ENCODE measurements at places on chromosomes 16 and 17.

DNA sequence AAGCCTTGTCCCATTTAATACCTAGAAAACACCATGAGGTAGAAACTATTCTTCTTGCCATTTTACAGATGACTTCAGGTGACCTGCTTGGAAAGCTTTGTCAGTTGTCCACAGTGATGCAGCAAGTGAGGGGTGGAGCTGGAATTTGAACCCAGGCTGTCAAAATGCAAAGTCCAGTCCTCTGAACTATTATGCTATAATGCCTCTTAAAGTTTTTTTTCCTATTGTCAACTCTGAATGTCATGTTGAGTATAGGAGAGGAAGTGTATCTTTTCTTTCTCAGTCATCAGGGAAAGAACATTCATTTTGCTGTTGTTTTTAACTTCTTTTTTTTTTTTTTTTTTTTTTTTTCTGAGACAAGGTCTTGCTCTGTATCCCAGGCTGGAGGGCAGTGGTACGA, 525.6 kb downstream of the XYLT1 start:
- no peak for DNase-seq

DNA sequence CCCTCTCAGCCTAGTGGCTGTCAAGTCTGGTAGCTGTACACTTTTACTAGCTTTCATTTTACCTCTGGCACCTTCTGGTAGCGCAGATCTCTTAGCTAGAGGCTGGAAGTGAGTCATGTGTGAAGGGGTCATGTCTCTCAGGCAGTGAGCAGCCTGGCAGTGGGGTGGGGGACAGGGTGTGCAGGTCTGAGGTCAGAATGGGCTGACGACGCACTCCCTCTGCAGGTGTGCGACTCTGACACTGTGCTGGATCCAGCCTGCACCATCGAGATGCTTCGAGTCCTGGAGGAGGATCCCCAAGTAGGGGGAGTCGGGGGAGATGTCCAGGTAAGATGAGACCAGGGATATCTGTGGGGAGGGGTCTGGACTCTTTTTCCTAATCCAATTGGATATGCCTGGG, 7.8 kb downstream of the HAS3 start:
- no peak for DNase-seq

- DNase-seq, result no peak
Measured at GRCh38 chr17:63838631-63839171, 3.8 kb downstream of the SMARCD2 start.

DNA sequence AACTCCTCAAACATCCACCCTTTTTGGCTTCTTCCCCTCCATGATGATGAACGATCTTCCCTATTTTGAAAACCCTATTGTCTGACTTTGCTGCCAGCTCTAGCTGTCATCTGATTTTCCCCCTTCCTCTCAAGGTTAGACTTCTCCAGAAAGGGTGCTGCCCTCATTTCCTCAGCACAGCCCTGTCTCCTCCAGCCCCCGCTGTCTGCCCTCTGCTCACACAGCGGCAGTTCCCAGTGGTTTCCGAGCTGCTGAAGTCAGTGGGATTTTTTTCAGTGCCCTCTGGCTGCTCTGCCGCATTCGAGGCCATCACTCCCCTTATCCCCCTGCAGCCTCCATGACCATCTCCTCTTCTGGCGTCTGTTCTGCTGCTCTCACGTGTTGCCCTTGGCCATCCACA, 26.6 kb upstream of the C17orf107 start:
- no peak for DNase-seq

- no peak for DNase-seq
Measured at GRCh38 chr16:11692651-11693050, 24.4 kb downstream of the SNN start.

- DNase-seq, result no peak
Measured at GRCh38 chr17:78174346-78174869, 6.0 kb downstream of the SYNGR2 start.

DNA sequence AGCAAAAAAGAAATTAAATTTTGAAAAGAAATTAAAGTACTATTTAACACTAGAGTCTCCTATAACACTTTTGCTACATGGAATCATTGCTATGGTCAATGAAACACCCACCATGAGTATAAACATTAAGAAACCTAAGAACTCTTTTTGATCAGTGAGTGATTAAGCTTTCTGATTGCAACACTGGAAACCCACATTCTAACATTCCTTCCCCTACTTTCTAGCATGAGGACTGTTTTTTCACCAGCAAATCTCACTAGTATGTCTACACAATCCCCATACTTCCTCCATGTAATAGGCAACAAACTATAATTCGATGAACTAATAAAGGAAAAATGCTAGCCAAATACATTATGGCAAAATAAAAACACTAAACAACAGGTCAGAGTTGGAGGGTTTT, 54.7 kb downstream of the SKAP1 start:
- DNase-seq, result no peak

DNA sequence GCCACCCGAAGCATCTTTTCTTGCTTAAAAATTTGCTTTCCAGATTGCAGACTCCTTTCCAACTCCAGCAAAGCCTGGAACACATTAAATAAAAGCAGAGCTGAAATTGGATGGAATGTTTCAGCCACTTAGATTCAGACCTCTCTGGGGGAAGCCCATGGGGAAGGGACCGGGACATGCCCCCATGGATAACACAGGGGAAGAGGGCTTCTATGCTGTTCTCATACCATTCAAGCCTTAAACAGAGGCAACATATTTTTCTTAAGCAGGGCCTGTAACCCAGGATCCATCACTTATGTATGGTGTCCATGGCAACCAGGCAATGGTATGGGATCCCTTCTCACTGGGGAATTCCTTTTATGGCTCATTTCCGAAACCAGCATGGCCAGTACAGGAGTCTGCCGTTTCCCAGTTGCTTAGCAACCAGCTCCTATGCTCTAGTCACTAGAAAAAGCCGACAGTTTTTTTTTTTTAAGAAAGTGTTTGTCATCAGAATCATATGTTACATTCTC, 62.0 kb upstream of the MARCHF10 start:
- peak; percentile 95 for DNase-seq

DNA sequence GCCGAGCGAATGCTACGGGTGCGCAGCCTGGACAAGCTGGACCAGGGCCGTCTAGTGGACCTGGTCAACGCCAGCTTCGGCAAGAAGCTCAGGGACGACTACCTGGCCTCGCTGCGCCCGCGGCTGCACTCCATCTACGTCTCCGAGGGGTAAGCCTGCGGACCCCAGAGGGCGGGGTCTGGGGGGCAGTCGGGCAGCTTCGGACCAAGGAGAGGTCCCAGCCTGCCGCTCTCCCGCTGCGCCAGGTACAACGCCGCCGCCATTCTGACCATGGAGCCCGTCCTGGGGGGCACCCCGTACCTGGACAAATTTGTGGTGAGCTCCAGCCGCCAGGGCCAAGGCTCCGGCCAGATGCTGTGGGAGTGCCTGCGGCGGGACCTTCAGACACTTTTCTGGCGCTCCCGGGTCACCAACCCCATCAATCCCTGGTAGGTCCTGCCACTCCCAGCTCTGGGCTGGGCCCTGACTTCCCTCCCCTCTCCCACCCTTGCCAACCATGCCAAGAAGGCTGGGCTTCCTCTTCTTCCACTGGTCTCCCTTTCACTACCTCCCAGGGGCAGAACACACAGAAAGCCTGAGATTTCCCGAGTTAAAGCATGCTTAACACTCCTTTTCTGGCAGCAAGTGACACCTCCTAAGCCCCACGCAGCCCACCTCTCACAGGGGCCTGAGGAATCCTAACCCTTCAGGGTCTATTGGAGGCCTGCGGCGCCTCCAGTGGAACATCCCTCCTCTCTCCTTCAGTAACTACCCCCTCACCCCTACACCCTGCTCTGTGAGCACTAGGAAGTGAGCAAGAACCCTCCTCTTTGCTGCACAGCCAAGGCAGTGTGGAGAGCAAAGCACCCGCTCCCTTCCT, 3.2 kb downstream of the NAGS start:
- DNase-seq, result no peak
